Skeletal muscle cell (primary cell): ENCODE measurements at places on chromosomes 2 and 18.

GRCh38 chr2:72883356-72883962, 3.7 kb upstream of the SPR start:
- no peak for DNase-seq

- DNase-seq = peak; percentile 32
Measured at GRCh38 chr2:43220229-43220751, 6.1 kb downstream of the ZFP36L2 start.

DNA sequence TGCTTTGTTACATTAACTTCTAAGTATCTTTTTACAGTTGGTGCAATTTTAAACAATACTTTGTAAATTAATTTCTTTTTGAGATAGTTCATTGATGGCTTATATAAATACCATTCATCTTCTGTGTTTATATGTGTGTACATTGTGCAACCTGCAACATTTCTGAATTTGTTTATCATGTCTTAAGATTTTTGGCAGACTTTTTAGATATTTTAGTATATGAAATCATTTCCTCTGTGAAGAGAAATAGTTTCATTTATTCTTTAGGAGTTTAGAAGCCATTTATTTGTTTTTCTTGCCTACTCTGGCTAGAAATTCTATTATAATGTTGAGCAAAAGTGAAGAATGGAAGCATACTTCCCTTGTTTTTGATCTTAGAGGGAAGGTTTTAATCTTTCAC, 337.8 kb upstream of the DSEL start:
- no peak for DNase-seq

DNA sequence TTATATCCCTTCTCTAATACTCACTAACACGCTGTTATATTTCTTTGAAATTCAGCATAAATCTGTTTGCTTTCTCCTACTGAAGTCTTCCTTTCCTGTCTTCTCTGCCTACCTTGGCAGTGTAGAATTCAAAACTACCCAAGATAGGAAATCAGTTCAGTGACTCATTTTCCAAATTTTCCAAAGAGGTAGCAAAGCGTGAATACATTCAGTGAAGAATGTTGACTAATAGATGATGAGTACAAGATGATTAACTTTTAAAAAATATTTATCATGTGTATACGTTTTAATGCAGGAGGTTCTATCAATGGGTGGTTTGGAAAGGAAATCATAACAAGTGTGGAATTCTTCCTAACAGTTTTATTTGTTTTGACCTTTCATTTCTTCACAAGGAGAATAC, 201.9 kb upstream of the SLC8A1 start:
- DNase-seq = no peak

- no peak for DNase-seq
Measured at GRCh38 chr18:35524226-35524625, 26.5 kb upstream of the INO80C start.

GRCh38 chr2:202786842-202787241, 84.7 kb downstream of the ICA1L start:
- no peak for DNase-seq

DNA sequence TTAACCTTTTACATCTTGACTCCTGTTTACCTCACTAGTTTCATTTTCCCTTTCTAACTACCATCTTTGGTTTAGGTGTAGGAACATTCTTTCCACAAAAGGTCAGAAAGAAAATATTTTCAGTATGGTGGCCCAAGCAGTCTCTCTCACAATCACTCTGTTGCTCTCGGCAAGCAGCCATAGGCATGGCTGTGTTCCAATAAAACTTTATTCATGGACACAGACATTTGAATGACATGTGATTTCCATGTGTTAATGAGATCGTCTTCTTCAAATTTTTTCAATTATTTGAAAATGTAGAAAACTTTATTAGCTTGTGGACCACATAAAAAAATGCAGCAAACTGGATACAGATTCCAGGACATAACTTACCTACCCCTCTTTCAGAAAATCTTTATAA, 109.7 kb upstream of the CNTNAP5 start:
- no peak for DNase-seq

DNA sequence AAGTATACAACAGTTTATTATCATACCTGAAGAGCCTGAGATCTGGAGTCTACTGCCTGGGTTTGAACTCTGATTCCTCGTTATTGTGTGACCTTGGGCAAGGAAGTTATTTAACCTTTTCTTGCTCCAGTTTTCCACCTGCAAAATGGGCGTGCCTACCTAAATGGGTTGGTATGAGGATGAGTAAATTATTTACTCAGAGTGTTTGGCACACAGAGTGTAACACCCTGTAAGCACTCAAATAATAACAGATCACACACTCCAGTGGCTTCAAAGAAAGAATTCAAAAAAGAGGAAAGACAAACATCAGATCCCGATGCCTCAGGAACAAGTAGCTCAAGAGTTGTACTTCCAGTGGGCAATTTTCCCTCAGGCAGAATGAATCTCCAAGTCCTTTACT, 2.4 kb downstream of the SRD5A2 start:
- DNase-seq = no peak

DNA sequence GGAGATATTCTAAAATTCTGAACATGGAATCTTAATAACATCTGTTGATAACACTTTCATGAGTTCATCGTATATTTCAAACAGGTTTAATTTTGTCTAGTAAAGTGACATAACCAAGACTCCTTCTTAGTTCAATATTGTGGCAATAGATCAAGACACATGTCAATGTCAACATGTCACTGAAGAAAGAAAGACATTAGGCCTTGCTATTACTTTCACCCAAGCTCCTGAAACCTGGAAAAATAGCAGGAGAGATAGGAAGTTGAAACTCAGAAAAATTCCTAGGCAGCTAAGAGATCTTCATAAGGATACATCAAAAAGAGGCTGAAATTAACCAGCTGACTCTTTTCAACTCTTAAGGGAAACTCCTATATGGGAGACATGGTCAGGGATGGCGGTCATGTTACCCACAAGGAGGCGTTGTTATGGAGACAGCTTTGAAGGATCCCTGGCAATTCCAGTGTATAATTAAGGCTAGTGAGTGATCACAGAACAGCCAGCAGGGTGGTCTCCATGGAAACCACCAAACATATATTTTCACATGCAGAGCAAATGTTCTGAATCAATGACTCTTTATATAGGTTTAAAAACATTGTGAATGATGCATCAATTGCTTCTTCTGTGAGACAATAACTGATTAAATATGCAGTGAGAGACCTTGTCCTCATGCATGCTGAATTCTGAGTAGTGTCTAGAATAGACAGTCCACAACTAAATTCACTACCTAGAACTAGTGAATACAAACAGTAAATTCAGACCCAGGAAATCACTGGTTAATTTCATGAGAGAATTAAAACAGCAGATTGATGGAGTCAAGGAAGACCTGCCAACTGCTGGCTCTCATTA, 115.3 kb upstream of the RIOK3 start:
- DNase-seq = no peak

GRCh38 chr2:196925768-196926561, 542 bp downstream of the PGAP1 start:
- DNase-seq = no peak

GRCh38 chr2:119474371-119475224, 42.9 kb downstream of the TMEM37 start:
- DNase-seq = no peak

DNA sequence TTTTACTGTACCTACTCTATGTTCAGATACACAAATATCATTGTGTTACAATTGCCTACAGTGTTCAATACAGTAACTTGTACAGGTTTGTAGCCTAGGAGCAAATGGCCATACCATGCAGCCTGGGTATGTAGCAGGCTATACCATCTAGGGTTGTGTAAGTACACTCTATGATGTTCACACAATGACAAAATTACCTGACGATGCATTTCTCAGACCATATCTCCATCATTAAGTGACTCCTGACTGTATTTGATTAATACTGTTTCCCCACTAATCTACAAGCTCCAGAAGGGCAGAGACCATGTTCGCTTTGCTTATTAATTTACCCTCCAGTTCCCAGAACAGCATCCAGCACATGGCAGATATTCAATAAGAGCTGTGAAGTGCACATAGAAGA, 372.2 kb downstream of the METTL4 start:
- no peak for DNase-seq

DNA sequence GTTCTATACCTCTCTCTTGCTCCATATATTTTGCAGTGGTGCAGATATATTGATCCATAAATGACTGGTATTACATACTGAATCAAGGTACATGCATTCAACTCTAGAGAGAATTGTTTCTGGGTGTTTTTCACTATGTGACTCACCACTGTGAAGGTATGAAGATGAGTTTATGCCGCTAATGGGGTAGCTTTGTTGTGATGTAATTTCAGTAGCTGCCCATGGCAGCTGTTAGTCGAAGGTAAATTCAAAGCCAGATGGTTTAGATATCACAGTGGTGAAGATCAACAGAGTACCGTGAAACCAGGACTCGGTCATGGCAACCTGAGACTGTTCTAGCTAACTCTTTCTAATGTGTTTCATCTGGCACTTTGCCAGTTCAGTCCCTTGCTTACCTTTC, 50.4 kb downstream of the PKP4 start:
- DNase-seq = no peak

DNA sequence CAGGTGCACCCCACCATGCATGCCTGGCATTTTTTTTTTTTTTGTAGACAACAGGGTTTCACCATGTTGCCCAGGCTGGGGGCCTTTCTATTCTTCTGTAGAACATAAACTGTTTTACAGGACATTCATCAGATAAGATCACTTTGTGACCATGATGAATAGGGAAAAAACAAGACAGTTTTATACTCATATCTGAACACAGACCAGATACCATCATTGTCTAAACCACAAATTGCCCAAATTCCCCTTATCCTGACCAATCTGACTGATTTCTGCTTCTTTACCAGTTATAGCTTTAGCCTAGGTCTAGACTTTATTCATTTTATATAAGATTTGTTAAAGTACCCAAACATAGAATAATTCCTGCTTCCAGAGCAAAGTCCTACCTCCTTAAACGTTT, 1699.3 kb upstream of the TMEFF2 start:
- no peak for DNase-seq

DNA sequence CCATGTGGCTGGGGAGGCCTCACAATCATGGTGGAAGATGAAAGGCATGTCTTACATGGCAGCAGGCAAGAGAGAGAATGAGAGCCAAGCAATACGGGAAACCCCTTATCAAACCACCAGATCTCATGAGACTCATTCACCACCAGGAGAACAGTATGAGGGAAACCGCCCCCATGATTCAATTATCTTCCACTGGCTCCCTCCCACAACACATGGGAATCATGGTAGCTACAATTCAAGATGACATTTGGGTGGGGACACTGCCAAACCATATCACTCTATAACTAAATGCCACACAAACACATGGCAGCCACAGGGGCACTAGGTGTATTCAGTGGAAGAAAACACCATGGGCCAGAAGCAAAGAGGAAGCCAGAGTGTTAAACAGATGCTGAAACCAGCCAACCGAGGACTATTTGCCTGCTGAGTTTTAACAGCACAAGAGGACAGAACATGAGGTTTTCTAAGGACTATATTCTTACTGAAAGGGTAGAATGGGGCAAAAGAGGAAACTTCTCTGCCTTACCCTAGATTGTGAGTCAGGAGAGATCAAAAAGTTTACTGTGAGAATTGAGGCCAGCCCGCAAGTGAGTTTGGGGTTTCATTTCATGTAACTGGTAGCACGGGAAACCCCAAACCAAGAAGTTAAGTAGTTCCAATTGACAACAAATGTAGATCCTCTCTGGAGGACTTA, 49.2 kb downstream of the SIGLEC15 start:
- DNase-seq = no peak

- no peak for DNase-seq
Measured at GRCh38 chr18:6600667-6601167, 128.8 kb upstream of the ARHGAP28 start.

GRCh38 chr2:37013315-37013641, 46.9 kb upstream of the STRN start:
- DNase-seq = no peak

DNA sequence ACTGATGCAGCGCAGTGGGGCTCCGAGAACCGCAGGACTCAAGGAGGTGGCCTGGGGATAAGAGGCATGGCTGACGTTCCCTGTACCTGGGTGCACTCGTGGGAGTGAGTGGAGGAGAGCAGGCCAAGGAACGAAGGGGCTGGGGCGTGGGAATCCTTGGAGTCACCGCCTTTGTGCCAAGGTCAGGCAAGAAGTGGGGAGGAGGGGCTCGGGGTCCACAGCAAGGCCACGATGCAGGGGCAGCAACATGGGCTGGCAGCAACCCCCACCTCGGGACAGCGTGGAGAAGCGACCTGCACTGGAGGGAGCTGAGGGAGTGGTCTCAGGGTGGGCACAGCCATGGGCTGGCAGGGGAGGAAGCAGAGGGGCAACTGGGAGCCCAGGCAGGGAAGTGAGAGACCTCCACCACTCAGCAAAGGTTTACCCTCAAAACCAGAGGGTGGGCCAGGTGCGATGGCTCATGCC, 18.6 kb downstream of the ARID5A start:
- no peak for DNase-seq
